ENCODE measurements at places on chromosomes 2 and 18.

DNA sequence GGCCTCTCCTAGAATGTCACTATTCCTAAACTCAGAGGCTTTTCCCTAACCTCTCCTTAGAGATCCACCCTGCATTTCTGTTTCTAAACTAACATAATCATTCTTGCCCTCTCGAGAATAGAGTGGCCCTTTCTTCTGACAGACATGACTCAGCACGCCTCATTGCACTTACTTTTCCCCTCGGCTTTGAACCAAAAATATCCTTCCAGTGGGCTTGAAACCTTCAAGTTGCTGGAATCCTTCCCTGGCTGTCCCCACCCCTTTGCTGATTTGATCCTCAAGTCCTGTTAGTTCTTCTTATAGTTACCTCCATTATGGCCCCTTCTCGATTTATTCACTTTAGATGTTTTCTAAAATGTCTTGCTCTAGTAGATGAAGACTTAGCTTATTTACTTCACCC lies 158.0 kb downstream of the LTBP1 start:
- no peak for DNase-seq

DNA sequence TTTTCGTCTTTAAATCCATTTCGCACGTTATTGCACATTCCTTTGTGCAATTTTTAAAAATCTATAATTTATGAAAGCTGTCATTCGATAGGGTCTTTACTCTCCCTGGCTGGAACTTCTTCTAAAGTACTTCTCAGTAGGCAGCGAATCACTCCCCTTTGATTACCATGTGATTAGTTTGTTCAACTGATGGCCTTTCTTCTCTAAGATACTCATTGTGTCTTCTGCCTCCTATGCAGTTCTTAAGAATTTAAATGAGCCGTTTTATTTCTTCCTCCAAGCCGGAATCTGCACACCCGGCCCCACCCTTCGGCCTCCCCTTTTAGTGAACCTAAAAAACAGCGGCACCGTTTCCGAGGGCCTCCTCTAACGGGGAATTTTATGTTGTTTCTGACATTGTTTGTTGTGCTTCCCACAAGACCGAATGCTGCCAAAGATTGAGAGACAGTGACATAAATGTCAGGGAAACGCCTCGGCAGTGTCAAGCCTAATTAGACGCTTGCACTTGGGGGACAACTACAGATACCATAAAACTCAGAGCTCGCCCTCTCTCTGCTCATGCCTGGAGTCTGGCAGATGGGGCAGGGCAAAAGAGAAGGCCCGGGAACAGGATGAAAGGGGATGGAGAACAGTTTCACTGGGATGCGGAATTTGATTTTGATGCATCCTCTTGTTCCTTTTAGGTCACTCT lies 255.3 kb downstream of the BCL11A start:
- DNase-seq: no peak

- DNase-seq: no peak
These were observed 84.3 kb downstream of the ACSL3 start for GRCh38 chr2:222944971-222945740.

DNA sequence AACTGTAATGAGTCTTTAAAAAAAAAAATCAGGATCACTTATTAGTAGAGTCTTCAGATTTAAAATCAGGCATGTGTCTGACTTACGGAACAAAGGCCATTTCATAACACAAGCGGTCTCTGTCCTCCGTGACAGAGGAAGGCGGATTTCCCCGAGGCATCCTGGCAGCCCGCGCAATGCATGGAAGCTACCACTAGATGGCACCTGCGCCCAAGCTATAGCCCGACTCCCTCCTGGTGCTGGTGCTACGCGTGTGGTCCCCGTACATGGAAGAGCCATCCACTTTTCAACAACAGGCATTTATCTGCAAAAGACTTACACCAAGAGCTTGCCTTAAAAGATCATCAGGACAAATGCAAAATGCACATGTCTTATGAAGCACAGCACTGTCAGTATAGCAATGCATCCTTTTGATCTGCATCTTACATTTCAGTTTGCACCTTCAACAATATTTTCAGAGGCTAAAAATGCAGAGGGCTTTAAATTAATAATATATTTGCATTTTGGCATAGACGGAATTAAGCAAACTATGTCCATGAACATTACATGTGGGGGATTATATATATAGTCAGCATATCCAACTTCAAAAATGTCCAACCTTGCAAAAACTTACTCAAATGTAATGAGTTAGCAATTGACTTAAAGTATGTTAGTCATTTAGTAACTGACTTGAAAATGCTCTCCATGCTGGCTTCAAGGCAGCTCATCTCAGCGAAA lies 96.0 kb downstream of the ZNF516 start:
- peak; percentile 65 for DNase-seq

GRCh38 chr2:24073816-24074215 lies 2.3 kb downstream of the SF3B6 start:
- no peak for DNase-seq

DNA sequence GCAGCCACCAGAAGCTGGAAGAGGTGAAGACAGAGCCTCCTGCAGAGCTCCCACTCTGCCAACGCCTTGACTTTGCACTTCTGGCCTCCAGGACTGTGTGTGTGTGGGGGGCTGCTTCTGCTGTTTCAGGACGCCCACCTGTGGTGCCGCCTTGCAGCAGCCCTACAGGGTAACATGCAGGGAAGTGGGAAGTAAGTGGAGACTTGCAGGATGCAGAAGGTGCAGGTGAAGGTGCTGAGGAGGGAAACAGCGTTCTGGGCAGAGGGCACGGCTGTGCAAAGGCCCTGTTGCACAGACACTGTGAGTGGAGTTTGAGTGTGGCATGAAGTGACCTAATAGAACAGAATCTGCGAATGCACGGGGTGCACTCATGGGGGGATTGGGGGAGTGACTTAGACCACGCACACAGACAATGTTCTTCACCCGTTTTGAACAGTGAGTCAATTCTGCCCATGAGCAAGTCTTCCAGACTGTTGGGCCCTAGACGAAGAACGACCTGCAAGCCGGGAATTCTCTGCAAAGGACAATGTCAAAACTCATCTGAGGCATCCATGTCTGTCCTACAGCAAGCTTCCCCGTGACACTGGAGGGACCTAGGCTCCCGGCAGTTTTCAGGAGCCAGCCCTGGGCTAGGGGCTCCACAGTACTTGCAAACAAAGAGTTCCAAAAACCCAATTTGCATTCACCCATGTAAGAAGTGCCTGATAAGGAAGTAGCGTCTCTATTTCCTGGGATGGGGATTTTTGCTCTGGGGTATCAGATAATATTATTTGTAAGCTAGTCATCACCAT lies 19.0 kb downstream of the MBP start:
- no peak for DNase-seq

- no peak for DNase-seq
These were observed 155.4 kb downstream of the SLC4A3 start for GRCh38 chr2:219782737-219783348.

DNA sequence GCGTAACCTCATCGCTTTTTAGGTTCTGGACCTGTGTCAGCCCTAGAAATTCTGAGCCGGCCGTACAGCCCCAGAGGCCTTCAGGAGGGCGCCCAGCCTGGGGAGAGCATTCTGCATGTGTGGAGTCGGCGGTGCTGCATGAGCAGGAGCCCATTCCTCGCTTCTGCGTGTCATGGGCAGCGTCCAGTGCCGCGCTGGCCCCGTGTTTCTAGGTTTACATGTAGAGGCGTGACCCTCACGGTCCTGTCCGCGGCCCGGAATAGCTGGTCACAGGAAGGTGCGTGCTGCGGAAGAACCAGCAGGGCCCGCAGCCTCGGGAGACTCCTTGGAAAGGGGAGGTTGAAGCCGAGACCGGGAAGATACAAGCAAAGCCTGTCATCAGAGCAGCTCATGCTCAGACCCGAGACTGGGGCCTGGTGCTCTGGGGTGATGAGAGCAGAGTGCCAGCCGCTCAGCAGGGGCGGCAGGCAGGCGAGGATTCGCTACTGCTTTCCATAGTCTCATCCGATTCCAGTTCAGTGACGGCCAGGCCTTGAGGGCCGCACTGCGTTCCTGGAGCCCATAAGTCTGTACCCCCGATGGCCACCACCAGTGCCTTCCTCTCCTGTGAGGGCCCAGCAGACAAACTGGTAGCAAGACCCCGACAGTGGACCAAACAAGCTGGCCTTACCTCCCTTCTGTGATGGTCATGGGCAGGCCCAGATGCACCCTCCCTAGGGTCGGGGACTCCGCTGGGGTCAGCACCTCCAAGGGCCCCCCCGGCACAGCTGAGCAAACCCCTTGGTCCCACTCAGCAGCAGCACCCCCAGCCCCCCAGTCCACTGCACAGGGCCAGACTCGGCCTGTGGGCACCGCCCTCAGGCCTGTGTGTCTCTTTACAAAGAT lies 15.6 kb upstream of the NFATC1 start:
- DNase-seq: no peak

GRCh38 chr2:112699984-112700667 lies 20.7 kb upstream of the NT5DC4 start:
- DNase-seq: no peak

DNA sequence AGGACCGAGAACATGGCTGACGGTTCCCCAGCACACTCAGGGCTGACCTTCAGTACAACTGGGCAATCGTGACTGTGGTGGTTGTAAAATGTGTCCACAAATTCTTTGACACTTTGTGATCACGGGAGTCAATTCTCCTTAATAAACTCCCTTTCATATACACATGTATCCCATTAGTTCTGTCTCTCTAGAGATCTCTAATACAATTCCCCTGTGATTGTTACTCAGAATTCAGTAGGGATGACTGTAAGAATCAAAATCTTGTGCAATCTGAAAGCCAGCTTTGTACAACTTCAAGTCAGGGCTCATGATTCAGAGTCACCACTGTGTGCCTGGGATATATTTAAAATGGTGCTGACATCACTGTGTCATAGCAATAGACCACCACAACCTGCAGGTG lies 89.5 kb upstream of the LMAN1 start:
- no peak for DNase-seq

GRCh38 chr2:37916512-37917082 lies 8.5 kb upstream of the RMDN2 start:
- no peak for DNase-seq

- DNase-seq: peak; percentile 42
These were observed at the start of gene GALM for GRCh38 chr2:38665854-38666555. Gene GALM, plus strand, starts transcription at chr2:38666114. Its CDS starts 48 bp downstream, at chr2:38666162.

Measured in naive thymus-derived CD8-positive, alpha-beta T cell (primary cell).